ENCODE measurements at places on chromosomes 4 and X.

- no peak for DNase-seq
These were observed 13.1 kb downstream of the DCHS2 start for GRCh38 chr4:154478547-154478946.

DNA sequence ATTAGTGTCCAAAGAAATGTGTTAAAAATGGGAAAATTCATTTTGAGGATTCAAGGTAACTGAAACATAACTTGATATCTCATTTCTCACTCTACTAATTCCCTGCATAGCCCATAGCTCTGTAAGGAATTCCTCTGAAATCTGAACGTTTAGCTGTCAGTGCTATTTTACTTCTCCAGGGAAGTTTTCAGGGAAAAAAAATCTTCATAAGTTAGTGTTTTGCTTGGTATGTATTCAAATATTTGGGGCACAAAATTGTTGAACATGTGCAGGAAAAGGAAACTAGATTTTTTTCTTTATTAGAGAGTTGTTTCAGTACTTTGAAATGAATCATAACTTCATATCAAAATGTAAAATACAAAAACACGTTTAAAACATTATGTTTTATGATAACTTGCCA lies 891.4 kb downstream of the CENPC start:
- no peak for DNase-seq

DNA sequence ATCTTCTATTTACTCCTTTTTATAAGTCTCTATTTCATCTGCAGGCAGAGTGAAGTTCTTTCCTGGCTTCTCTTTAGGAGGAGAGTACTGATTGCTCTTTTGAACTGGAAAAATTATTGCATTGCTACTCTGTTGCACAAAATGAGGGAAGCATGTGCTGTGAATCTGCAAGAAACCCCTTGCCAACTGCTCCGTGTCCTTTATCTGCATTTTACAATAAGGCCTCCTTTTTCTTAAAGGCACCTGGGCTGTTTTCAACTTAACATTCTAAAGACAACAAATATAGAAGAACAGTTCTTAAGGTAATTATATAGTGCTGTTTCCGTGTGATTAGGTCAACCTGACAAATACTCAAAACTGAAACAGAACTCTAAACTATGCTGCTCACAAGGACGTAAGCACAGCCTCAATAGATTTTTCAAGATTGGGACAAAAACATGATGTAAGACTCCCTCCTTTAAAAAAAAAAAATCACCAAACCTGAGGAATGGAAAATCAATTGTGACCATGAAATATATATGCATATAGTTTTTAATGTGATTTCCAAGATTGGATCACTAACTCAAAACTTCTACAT lies 716.6 kb upstream of the INTU start:
- DNase-seq, result no peak

DNA sequence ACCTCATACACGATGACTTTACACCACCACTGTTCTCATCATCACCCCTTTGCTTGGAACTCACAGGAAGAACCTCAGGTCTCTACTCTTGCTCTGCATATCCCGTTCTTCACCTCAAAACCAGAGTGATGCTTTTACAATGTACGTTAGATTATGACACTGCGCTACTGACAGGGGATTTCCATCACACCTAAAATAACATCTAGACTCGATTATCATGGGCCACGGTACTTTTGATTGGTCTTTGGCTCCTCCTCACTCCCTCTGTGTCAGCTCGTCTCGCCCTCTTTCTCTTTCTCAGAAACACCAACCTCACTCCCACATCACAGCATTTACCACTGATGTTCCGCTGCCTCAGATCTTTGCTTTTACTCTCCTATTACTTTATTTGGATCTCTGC lies 172.4 kb downstream of the TLL1 start:
- DNase-seq, result peak; percentile 2

DNA sequence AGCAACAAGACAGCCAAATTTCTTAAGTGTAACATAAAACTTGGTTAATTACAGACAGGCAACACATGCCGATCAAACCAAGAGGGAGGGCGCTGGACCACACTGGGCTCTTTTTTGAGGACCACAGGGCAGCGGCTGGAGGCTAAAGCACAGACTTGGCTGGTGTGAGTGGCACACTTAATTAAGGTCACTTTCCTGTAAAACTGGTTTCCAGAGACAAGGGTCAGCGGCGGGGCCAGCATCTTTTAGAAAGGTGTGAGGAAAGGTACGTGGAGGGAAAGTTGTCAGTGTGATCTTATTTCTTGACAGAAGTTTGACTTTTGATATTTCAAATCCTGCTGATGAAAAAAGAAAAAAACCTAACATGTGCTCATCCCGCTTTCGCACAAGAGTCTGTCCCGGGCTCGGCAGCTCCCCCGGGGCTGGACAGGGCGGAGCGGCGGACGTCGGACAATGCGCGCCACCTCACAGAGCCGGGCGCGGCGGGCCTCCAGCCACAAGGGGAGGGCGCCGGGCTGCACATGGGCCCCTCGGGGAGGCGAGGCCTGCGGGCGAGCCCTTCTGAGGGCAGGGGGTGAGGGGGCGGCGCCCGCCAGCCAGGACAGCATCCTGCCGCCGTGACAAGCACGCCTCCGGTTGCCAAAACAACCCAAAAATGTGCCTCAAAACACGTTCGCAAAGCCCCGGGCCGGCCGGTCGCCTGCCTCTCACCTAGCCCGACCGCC lies 660 bp upstream of the HSPA4L start:
- DNase-seq, result no peak

- DNase-seq, result no peak
These were observed 513.7 kb downstream of the RPA4 start for GRCh38 chrX:97397371-97397770.

DNA sequence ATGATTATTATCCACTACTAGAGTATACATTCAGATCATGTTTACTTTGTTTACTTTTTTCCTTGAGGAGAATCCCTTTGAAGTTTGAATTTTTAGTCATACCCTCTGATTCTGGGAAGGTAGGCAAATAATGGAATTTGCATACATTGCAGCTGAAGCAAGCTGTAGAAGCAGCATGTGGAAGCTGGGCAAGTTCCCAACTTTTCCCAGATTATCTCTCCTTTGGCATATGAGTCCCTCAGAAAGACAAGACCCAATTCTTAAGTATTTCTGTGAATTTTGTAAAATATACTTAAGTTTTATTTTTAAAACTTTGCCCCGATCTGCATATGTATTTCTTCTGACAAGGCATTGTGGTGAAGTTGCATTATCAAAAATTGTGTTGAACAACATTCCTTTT lies 94.9 kb downstream of the CNKSR2 start:
- DNase-seq, result no peak

GRCh38 chr4:70901607-70901983 lies 574 bp upstream of the MOB1B start:
- DNase-seq, result no peak

DNA sequence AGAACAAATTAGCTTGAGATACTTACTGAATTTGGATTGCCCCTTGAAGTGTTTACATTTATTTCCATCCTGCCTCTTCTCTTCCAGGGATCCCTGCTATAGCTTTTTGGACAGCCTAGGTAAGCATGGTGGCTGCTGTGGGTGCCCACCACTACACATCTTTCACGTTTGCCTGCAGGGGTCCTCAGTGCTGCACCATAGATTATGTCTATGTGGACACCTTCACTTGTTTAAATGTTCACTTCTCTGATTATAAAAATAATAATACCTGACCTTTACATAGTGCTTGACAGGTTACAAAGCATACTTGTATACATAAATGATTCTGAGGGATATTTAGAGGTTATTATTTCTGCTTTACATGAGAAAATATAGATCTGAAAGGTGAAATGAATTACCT lies 67.9 kb upstream of the SLC4A4 start:
- DNase-seq, result peak; percentile 27

GRCh38 chr4:183471946-183472708 lies 27.7 kb downstream of the CDKN2AIP start:
- DNase-seq, result peak; percentile 91

GRCh38 chrX:115226929-115227328 lies 7.0 kb downstream of the LRCH2 start:
- no peak for DNase-seq

- no peak for DNase-seq
These were observed 100.4 kb downstream of the MMRN1 start for GRCh38 chr4:89995006-89995405.

GRCh38 chr4:130632731-130633604 lies 1537.0 kb downstream of the C4orf33 start:
- no peak for DNase-seq

GRCh38 chr4:2843941-2844584 lies 419 bp downstream of the ADD1 start:
- peak; percentile 27 for DNase-seq

GRCh38 chr4:184769141-184769765 lies 35.4 kb upstream of the CENPU start:
- no peak for DNase-seq

DNA sequence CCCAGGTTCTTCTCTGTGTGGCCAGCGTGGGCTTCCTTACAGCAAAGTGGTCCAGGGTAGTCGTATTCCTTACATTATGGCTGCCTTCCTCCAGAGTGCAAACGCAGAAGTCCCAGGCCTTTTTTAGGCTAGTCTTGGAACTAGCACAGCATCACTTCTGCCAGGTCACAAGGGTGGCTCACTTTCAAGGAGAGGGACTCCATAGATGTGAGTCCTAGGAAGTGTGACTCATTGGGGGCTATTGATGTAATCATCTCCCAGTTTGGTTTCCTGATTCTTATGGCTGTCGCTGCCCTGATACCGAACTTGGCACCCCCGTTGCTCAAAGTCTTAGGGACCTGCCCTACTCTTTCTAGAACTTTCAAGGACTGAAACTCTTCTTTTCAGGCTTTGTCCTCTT lies 140.0 kb downstream of the DCK start:
- DNase-seq, result no peak

DNA sequence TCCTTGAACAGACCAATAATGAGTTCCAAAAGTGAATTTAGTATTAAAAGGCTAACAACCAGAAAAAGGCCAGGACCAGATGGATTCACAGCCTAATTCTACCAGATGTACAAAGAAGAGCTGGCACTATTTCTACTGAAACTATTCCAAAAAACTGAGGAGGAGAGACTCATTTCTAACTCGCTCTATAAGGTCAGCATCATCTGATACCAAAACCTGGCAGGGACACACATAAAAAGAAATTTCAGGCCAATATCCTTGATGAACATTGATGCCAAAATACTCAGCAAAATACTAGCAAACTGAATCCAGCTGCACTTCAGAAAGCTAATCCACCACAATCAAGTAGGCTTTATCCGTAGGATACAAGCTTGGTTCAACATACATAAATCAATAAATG lies 35.8 kb upstream of the USP46 start:
- DNase-seq, result no peak

- DNase-seq, result no peak
These were observed 17.1 kb downstream of the GABRA2 start for GRCh38 chr4:46372878-46373277.

GRCh38 chrX:55111578-55112254 lies 22.9 kb downstream of the PAGE2 start:
- no peak for DNase-seq

- DNase-seq, result no peak
These were observed 86.8 kb upstream of the VEGFC start for GRCh38 chr4:176879380-176880116.

GRCh38 chr4:139814323-139815015 lies 148.8 kb downstream of the MGST2 start:
- no peak for DNase-seq

DNA sequence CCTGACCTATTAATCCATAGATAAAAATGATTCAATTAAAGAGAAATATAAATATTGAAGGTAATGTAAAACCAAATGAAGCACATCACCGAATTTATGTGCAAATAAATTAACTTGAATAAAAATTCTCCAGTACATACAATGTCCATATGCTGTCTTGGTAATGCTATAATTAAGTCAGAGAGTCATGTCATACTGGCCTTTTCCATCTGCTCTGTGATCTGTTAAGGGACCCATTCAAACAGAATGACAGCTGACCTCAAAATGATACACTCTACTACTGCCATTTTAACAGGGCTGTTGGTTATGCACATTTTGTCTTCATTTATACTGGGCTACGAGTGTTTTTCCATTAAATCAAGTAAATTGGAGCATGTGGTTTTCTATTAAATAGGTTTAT lies 99.3 kb downstream of the TEX13A start:
- no peak for DNase-seq

GRCh38 chr4:173191623-173192041 lies 23.0 kb downstream of the GALNT7 start:
- DNase-seq, result no peak

- no peak for DNase-seq
These were observed 5.2 kb downstream of the BMPR1B start for GRCh38 chr4:94763005-94763404.

- DNase-seq, result no peak
These were observed 85.7 kb downstream of the EFNB1 start for GRCh38 chrX:68914479-68914946.

- no peak for DNase-seq
These were observed 141.2 kb downstream of the DTHD1 start for GRCh38 chr4:36422607-36423006.
